Muscle of leg (tissue), 16 donors: ENCODE measurements at places on chromosomes 5 and 9. TPM values are rescaled to one million over a fixed set of nuclear protein-coding genes. Genes with fewer than 3 reads are reported as not detected.

Gene CKMT2
- 91.3 TPM for total RNA-seq

DNA sequence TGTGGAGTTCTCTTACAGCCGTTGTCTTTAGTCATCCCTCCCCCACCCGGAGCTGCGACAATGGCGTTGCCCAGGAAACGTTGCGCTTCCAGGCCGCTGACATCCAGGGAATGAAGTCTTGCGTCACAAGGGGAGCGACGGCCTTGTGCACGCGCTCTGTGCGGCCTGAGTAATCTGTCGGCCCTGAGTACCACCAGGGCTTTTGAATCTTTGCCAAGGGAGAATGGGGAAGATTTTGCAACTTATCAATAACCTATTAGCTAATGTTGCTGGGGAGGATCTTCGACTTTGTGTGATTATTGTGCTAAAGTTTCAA is at the start of gene SOX30:
TSS of gene SOX30 (minus strand) at position 62 of the 316 bp plus-strand sequence. CDS start 360 bp downstream, outside the sequence.
- peaks cover 5% of the 10 kb centered on the region for H3K4me1 ChIP-seq
- no peaks in the 10 kb centered on the region for H3K27me3 ChIP-seq
- H3K4me3 ChIP-seq: peak within 1 kb of the TSS; percentile 54
- no peak for DNase-seq
- no peaks in the 10 kb centered on the region for H3K36me3 ChIP-seq

Gene LIFR
- total RNA-seq: 64.2 TPM

Gene AGPAT2
- 12.6 TPM for total RNA-seq

DNA sequence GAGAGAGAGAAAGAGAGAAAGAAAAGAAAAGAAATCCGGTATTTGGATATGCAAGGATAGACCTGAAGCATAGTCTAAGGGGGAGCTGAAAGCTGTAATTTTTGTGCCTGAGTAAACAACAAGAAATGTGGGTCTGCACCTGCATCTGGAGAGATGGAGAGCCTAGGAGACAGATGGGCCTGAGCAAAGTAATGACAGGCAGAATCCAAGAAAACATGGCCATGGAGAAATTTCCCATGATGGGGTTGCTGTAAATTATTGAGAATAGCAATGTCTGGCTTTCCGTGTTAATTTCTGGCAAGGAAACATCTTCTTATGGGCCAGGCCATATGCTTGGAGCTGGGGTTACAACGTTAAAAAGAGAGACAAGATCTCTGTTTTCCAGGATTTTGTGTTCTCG is 40.2 kb downstream of the YIPF5 start:
- H3K27me3 ChIP-seq: no peaks in the 10 kb centered on the region
- no peaks in the 10 kb centered on the region for H3K36me3 ChIP-seq
- H3K4me1 ChIP-seq: no peaks in the 10 kb centered on the region
- no peak overlapping the region for H3K27ac ChIP-seq
- H3K4me3 ChIP-seq: no peak overlapping the region

Gene TIGD6
- total RNA-seq: 3.5 TPM

Gene LRRC14B
- total RNA-seq: 28.4 TPM

- no peaks in the 10 kb centered on the region for H3K4me1 ChIP-seq
- no peak overlapping the region for H3K27ac ChIP-seq
- no peak overlapping the region for H3K4me3 ChIP-seq
- no peak for DNase-seq
Observed at GRCh38 chr9:111622626-111623025, 8.5 kb upstream of the DNAJC25 start.

Gene KIAA1958
- total RNA-seq: 3.4 TPM

Gene SOX30
- total RNA-seq: 0.09 TPM

DNA sequence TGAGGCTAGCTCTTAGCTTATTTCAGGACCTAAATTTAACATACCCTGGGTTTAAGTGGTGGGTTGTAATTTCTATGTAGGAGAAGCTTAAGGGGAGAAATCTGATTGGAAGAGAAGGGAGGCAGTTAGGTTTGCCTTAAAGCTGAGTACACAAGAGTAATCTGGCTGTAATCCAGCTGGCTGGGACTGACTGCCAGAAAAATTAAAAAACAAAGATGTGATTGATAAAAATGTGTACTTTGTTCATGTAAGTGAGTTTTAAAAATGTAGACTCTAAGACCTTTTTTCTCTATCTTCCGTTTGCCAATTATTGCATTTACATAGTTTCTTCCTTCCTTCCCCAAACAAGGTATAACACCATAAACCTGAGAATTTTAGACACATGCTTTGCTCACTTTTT is 17.5 kb upstream of the MSMP start:
- H3K27ac ChIP-seq: no peak overlapping the region
- DNase-seq: peak; percentile 50
- no peak overlapping the region for H3K4me3 ChIP-seq
- H3K36me3 ChIP-seq: no peaks in the 10 kb centered on the region
- no peaks in the 10 kb centered on the region for H3K27me3 ChIP-seq
- peaks cover 10% of the 10 kb centered on the region for H3K4me1 ChIP-seq

Gene SLC26A2
- total RNA-seq: 11.9 TPM

DNA sequence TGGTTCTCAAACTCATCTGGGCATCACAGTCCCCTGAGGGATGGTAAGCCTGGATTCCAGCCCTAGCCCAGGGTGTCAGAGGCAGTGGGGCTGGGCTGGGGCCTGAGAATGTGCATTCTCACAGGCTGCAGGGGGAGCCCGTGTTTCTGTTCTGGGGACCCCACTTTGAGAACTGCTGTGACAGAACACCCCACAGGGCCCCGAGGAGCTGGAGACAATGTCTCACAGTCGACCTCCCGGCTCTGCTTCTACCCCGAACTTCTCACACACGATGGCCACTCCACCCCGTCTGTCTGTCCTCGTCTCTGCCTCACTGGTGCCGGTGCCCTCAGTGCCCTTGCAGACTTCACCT is 130.0 kb downstream of the CACNA1B start:
- no peaks in the 10 kb centered on the region for H3K36me3 ChIP-seq
- H3K27ac ChIP-seq: no peak overlapping the region

DNA sequence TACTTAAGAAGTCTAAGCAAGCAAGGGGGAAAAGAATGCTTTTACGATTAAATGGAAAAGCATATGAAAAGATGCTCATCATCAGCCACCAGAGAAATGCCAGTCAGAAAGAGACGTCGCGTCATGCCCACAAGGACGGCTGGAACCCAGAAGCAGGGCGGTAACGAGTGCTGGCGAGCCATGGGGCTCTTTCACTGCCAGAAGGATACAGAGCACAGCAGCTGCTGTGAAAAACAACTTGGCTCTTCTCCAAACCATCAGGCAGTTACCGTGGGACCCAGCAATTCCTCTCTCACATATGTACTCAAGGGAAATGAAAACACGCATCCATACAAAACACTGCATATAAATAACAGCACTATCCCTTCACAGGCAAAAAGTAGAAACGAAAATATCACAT is 95.5 kb downstream of the CAMSAP1 start:
- H3K36me3 ChIP-seq: peaks cover 53% of the 10 kb centered on the region
- H3K27ac ChIP-seq: peak overlapping the region; percentile 84
- no peaks in the 10 kb centered on the region for H3K27me3 ChIP-seq
- peaks cover 50% of the 10 kb centered on the region for H3K4me1 ChIP-seq
- no peak overlapping the region for H3K4me3 ChIP-seq
- DNase-seq: peak; percentile 87

DNA sequence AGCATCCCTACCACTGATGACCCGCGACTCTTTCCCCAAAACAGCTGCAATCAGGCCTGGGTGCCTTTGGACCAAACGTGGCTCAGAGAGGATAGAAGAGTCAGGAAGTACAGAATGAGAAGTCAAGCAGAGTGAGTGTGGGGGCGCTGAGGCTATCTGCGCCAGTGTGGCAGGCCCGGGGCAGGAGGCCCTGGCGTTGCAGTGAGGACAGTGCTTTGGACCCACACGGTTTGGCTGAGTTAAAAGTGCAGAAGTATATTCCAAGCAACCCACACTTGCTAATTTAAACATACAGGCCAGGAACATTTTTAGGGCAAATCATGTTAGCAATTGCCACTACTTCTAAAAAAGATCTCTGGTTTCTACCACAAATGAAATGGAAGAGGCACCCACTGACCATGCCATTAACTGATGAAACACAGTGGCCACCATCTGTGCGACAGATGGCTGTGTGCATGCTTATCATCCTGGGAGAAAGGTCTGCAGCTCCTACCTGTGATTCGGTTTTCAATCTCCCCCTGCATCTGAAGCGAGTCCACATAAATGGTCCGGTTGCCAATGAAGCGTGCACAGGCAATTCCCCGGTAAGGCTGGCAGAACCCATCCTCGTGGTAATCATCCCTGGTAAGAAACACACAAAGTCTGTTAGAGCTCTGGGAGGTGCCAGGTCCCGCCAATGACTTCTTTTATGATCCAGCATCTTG is 213.0 kb downstream of the ROR2 start:
- H3K4me3 ChIP-seq: no peak overlapping the region
- H3K36me3 ChIP-seq: no peaks in the 10 kb centered on the region
- no peaks in the 10 kb centered on the region for H3K27me3 ChIP-seq
- H3K27ac ChIP-seq: no peak overlapping the region
- no peak for DNase-seq

GRCh38 chr5:32928761-32929160 is 217.6 kb downstream of the NPR3 start:
- no peaks in the 10 kb centered on the region for H3K36me3 ChIP-seq
- no peaks in the 10 kb centered on the region for H3K4me1 ChIP-seq
- DNase-seq: no peak
- H3K4me3 ChIP-seq: no peak overlapping the region
- no peak overlapping the region for H3K27ac ChIP-seq

- DNase-seq: peak; percentile 2
- H3K4me1 ChIP-seq: no peaks in the 10 kb centered on the region
- H3K36me3 ChIP-seq: no peaks in the 10 kb centered on the region
- H3K27me3 ChIP-seq: no peaks in the 10 kb centered on the region
- no peak overlapping the region for H3K4me3 ChIP-seq
Observed at GRCh38 chr9:10855847-10856246, 243.0 kb upstream of the PTPRD start.

GRCh38 chr5:73030995-73031394 is 75.2 kb downstream of the FCHO2 start:
- H3K4me1 ChIP-seq: no peaks in the 10 kb centered on the region
- no peak overlapping the region for H3K27ac ChIP-seq
- no peak overlapping the region for H3K4me3 ChIP-seq
- no peak for DNase-seq

DNA sequence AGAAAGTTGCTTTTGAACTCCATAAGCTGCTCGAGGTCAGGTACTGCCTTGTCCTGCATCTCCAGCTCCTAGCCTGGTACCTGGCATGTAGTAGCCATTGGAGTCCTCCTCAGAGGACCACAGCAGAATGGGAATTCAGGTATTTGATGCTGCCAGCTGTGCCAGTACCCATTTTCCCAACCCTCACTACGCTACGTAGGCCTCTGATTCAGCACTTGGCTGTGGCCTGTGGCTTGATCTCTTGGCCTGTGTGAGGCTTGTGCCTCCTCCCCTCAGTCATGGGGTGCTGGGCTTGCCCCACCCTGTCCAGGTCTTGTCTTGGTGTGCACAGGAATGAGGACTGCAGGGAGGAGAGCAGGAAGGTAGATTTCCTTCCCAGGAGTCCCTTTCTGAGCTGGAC is 11.8 kb downstream of the OTULIN start:
- peaks cover 5% of the 10 kb centered on the region for H3K4me1 ChIP-seq
- H3K4me3 ChIP-seq: no peak overlapping the region
- H3K27me3 ChIP-seq: no peaks in the 10 kb centered on the region

Gene GFRA3
- 1.9 TPM for total RNA-seq

Gene CER1
- 0.22 TPM for total RNA-seq

GRCh38 chr9:92639791-92640271 is 30.1 kb downstream of the IPPK start:
- H3K4me3 ChIP-seq: no peak overlapping the region
- no peak for DNase-seq
- no peaks in the 10 kb centered on the region for H3K27me3 ChIP-seq
- H3K36me3 ChIP-seq: peaks cover 76% of the 10 kb centered on the region
- no peak overlapping the region for H3K27ac ChIP-seq

Gene CFAP77
- total RNA-seq: not detected

Gene EHMT1
- 29.9 TPM for total RNA-seq

DNA sequence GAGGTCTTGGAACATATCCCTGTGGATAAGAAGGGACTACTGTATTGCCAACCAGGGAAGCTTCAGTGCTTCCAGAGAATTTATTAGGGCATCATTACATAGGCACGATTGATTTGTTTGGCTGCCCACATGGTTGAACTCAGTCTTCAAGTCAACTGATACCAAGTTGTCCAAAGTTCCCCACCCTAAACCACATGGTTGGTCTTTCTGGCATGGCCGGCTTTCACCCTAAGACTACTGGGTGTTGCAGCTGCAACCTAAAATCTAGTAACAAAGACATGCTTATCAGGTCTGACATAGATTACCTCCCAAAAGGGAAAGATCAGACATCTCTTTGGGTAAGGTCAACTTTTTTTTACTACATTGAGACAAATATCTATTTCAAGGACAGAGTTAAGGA is 37.0 kb downstream of the FAF2 start:
- peaks cover 25% of the 10 kb centered on the region for H3K36me3 ChIP-seq
- no peak for DNase-seq
- no peak overlapping the region for H3K27ac ChIP-seq
- H3K27me3 ChIP-seq: no peaks in the 10 kb centered on the region
- no peak overlapping the region for H3K4me3 ChIP-seq

GRCh38 chr5:72698481-72698880 is 118.0 kb upstream of the TNPO1 start:
- no peaks in the 10 kb centered on the region for H3K36me3 ChIP-seq
- H3K4me3 ChIP-seq: no peak overlapping the region
- no peak for DNase-seq

DNA sequence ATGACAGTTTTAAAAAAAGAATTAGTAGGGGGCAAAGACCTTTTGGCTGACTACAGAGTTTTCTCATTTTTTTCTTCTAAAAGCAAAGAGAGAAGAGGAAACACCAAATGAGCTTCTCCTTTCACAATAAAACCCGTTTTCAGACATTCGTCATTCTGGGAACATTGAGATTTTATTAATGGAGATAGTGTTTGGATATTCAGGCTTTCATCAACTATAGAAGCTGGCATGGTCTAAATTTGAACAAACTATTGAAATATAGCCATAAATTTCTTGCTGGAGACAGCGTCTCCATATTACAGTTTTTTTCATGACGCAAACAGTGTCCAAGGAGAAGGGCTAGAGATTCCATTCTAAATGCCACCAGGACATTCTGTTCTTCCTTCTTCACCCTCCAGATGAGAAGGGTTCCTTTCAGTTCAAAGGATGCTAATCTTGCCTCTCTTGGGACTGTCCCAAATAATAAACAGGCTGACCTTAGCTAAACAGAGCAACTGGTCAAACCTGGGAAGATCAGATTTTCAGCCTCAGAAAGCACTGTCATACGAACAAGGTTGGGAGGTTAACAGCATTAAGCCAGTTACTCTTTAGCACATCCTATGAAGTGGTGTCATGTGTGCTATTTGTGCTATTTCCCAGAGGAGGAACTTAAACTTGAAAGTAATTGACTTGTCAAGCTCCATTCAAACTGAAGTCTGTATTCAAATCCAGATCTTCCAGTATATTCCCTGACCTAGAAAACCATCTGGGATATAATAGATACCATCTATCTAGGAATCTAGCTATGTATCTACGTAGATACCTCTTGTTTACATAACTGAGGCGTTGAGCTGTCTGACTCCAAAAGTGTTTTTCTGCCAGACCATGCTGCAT is 125.6 kb downstream of the LPAR1 start:
- H3K4me3 ChIP-seq: no peak overlapping the region
- H3K27me3 ChIP-seq: no peaks in the 10 kb centered on the region
- DNase-seq: no peak
- no peak overlapping the region for H3K27ac ChIP-seq
- H3K36me3 ChIP-seq: peaks cover 3% of the 10 kb centered on the region

Gene LCN15
- total RNA-seq: not detected

GRCh38 chr9:78788101-78788500 is 491.2 kb downstream of the PSAT1 start:
- no peaks in the 10 kb centered on the region for H3K4me1 ChIP-seq
- DNase-seq: no peak
- H3K4me3 ChIP-seq: no peak overlapping the region
- no peaks in the 10 kb centered on the region for H3K36me3 ChIP-seq

GRCh38 chr5:53490747-53491146 is 10.3 kb downstream of the FST start:
- no peak overlapping the region for H3K27ac ChIP-seq
- H3K4me3 ChIP-seq: no peak overlapping the region
- DNase-seq: no peak
- H3K27me3 ChIP-seq: peaks cover 2% of the 10 kb centered on the region
- peaks cover 2% of the 10 kb centered on the region for H3K4me1 ChIP-seq
